Stimulated activated CD8-positive, alpha-beta memory T cell treated with anti-CD3 and anti-CD28 coated beads, Interleukin-7, amount 100 ng/mL, for 1 hour (primary cell): ENCODE measurements at places on chromosomes 12 and 14.

GRCh38 chr12:127487031-127487430, 779.9 kb upstream of the TMEM132C start:
- DNase-seq = no peak

DNA sequence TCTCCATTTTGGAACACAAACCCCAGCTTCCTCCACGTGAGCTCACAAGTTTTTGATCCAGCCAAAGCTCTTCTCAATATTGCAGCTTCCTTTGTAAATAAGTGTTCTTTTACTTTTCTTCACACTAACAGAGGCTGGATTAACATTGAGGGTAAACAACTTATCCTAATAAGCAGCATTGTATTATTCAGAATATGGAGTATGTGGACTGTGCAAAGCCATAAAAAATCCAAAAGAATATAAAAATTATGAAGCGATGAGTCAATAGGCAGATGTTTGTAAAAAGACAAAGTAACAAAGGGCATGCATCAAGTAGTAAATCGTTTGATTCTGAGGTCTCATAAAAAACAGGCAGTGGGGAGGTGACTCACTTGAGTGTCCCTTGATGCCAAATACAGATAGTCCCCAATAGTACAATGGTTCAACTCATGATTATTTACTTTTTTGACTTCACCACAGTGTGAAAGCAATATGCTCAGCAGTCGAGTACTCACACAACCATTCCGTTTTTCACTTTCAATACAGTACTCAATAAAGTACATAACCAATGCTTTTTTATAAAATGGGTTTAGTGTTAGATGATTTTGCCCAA, 23.1 kb upstream of the KCNK10 start:
- no peak for DNase-seq

DNA sequence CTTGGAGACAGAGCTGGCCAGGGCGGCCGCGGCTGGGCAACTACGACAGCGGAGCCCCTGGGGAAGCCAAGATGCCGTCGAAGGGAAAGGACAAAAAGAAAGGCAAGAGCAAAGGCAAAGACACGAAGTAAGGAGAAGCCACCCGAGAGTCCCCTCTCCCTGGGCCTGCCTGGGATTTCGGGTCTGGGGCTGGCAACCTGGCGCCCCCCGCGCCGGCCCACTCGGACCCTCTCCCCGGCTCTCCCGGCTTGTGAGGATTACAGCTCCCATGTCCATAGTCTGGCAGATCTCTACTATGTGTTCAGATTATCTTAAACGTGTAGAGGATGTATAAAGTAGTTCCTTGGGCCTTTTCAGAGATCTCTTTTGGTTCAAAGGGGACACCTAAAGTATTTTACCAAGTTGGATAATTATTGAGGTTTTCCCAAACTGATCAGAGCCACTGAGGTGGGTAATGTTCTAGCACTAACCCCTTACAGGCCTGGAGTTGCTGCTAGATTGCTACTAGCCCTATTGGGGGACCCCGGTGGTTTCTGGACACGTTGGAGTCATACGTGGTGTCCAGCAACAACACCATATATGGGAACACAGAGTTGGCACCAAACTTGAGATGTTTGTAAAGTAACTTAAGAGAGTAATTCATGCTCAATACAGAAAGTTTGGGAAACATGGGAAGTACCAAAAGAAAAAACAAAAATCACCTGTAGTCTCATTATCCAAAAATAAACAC, 424 bp downstream of the BBOF1 start:
- no peak for DNase-seq

- DNase-seq = no peak
Observed at GRCh38 chr14:75917322-75917945, 64.4 kb downstream of the TGFB3 start.

DNA sequence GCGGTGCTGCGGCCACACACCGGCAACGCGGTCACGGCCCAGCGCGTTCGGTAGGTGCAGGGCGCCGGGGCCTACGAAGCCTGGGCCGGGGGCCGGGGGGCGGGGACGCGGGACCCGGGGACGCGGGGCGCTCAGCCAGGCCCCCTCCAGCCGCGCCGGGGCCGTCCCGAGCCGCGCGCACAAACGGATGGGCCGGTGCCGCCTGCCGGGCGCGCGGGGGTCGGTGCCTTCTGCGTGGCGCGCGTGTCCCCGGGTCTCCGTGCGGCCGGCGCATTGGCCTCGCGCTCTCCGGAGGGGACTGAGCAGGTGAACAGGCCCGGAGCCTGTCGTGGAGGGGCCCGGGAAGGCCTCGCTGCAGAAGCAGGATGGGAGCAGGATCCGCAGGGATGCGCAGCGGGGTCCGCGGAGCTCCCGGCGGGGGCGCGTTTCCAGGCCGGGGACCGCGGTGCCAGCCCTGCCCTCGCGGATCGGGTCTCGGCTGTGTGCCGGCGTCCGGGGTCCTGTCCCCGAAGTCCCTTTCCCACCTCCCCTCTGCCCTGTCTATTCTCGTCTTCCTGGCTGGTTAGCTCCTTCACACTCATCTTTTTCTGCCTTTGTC, 421 bp downstream of the GLT1D1 start:
- DNase-seq = no peak

DNA sequence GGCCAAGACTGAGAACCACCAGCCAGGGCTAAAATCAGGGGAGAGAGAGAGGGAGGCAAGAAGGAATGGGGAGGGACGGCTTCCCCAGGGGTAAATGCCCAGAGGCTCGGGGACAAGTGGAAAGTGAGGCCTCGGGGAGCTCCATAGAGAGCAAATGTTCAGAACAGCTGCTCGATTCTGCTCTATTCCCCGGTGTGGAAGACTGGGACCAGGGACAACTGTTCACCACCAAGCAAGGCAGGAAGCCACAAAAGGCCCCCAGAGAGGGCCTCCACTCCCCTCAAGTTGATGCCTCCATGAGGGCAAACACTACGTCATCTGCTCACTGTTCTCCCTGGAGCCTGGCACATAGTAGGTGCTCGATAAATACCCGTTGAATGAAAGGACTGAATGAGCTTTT, 53.5 kb downstream of the IRF2BPL start:
- DNase-seq = no peak

GRCh38 chr12:53340398-53340797, 4.2 kb upstream of the SP7 start:
- no peak for DNase-seq

- no peak for DNase-seq
Observed at GRCh38 chr14:106210650-106211049, 684.3 kb downstream of the TMEM121 start.

GRCh38 chr14:38138473-38139138, 69.1 kb upstream of the SSTR1 start:
- DNase-seq = no peak

- DNase-seq = no peak
Observed at GRCh38 chr12:69583203-69583602, 2.1 kb upstream of the CCT2 start.

DNA sequence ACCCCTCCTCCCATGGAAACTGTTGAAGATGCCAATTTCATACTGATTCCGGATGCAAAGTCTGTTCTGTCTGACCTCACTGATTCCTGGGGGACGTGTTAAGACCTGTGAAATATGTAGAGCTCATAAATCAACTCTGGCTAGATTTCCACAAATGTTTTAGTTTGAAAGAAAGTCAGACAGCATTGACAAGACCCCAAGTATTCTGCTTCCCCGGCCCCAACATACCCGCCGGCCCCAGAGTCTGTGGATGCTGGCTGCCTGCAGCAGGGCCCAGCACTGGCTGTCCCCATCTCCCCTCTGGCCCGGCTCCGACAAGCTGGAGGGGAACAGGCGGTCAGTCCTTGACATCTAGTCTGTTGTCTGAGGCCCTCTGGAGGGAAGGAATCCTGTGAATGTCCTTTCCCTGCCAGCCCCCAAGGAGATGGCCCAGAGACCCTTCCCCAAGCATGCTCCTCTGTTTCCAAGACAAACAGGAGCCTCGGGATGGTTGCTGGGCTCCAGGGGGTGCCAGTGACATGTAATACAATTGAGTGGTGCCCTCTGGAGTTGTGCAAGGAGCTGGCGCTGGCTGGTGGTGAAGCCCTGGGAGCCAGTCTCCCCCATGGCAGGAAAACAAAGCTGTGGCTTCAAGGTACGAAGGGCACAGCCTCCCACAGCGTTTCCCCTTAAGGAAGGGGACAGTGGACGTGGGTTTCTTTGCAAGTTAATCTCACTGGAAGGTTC, 22.3 kb downstream of the FBLN5 start:
- DNase-seq = no peak

DNA sequence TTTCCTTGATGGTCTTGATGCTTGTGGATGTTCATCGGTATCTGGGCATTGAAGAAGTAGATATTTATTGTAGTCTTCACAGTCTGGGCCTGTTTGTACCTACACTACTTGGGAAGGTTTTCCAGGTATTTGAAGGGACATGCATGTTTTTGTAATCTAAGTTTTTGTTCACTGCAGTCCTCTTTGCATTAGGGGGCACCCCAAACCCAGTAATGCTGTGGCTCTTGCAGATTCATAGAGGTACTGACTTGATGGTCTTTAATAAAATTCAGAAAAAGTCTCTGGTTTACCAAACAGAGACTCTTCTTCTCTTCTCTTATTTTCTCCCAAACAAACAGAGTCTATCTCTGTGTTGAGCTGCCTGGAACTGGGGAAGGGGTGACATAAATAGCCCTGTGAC, 150.9 kb upstream of the SLC16A7 start:
- DNase-seq = no peak

- no peak for DNase-seq
Observed at GRCh38 chr12:26198742-26199141, 3.4 kb downstream of the SSPN start.

DNA sequence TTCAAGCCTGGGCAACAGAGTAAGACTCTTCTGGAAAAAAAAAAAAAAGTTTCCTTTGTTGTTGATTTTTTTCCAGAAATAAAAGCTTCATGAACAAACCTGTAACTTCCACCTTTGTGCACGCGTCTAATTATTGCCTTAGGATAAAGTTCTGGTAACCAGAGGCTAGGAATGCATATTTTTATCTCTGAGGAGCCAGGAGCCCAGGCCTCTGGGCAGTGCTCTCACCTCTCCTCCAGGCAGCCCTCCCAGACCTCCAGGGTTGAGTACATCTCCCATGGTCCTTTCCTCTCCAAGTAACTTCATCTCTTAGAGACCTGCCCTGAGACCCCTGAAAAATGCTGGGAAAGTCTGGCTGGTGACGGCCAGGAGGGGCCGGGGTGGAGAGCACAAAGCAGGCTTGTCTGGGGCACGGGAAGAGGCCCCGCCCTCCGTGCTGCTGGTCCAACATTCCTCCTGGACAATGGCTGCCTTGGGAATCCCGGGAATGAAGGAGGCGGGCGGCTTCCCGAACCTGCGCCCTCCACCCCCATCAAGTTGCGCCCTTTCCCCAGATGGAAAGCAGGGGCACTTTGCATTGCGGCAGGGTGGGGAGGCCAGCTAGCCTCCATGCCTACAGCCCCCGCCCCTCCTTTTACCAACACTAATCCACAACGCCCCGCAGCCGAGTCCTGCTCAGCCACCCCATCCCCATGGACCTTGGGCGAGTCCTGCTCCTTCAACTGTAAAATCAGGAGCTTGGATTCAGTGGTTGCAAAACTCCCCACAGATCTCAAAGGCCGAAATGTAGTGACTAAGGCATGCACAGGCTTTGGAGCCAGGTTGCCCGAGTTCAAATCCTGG, 7.3 kb upstream of the FIGNL2 start:
- DNase-seq = no peak

GRCh38 chr12:127257366-127257935, 1009.5 kb upstream of the TMEM132C start:
- no peak for DNase-seq

- DNase-seq = no peak
Observed at GRCh38 chr14:94536836-94537235, 24.4 kb upstream of the SERPINA4 start.

DNA sequence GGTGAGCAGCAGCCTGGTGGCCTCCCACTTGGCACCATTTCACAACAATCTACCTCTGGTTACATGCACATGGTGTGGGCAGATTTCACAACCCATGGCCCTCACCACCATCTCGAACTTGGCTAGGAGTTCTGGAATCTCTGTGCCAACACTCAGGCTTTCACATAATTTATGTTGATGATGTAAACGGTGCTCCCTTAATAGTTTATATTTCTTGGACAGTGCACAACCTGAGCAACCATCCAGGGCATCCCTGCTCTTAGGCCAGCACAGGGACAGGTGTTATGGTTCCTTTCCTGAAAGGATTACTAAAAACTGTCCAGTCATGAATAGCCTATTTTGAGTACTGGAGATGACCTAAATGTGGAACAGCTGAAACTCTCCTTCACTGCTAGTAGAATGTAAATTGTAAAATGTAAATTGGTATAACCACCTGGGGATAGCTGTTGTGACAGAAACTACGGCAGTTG, 28.6 kb downstream of the ABCB9 start:
- no peak for DNase-seq

- no peak for DNase-seq
Observed at GRCh38 chr12:55703901-55704761, 3.6 kb downstream of the ITGA7 start.

DNA sequence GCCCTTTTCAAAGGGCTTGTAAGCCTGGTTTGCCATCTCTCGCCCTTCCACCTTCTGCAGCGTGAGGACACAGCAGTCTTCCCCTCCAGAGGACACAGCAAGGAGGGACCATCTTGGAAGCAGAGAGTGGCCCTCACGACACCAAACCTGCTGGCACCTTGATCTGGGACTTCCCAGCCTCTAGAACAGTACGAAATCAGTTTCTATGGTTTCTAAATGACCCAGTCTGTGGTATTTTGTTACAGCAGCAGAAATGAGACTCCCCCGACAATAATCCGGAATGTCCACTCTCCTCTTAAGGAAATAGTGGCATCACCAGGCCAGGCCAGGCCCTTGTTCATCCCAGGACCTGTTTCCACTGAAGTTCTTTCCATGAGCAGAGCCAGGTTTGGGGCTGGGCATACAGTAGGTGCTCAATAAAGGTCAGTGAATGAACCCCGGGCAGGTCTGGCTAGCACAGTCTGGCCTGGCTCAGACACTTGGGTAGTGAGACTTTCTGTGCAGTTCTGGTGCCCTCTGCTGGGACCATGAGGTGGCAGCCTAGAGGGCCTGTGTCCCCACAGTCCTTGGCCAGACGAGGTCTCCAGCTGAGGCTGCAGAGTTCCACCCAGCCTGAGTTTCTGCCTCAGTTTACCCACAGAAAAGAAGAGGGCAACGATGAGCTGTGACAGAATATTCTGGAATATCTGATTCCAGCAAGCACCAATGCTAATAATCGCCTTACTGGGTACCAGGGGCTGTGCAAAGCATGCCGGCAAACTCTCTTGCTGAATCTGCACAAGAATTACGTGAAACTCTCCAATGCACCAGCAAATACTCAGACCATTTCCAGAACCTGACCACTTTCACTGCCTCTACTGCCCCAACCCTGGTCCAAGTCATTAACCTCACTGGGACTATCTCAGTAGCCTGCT, 14.0 kb downstream of the ABCB9 start:
- peak; percentile 49 for DNase-seq

DNA sequence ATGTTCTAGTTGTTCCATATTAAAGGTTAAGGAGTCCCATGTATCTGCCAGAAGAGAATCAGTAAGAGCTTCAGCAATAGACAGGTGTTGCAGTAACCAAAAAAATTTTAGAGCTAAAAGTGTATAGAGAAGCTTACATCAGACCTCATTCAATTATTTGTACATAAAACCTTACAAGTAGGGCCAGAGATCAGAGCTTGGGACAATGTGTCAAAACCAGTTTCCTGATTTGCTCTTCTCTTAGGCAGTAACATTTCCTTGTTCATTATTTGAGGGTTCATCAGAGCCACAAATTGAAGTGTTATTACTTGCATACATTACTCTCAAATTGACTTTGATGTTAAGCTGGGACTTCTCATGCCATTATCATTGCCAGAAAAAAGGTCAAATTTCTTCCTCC, 55.5 kb upstream of the ATXN7L3B start:
- DNase-seq = no peak
